Nephron progenitor cell (in vitro differentiated cells): ENCODE measurements at places on chromosomes 6 and 20.

DNA sequence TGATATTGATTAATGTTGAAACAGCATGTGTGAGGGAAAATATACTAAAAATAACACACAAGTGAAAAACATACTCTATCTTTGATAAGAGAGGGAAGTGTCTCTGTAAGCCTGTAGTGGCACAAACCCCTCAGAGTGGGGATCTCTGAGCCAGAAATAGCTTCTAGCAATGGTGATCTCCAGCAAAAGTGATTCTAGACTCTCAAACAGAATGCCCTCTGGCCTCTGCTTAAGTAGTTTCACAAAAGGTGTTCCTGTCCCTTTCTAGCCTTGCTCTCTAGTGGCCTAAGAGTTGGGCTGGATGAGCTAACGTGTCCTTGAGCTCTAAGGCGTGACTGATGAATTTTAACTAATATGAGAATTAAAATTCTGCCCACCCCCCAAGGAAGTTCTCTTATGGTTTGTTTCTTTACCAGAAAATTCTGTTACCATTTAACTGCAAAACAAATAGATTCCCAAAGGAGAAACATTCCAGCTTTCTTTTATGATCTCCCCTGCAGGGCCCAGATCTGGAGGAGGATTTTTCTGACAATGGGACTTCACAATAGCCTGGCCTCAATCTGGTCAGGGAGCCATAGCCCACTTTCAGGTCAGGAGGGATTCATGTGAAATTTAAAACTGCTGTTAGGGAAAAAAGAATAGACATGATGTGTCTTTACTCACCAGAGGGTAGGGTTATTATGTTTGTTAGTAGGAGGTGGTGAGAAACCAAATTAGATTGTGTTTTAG is 182.5 kb upstream of the LAMP5 start:
- no peak for DNase-seq

- DNase-seq, result no peak
Observed at GRCh38 chr20:51042657-51043247, 19.8 kb upstream of the KCNG1 start.

DNA sequence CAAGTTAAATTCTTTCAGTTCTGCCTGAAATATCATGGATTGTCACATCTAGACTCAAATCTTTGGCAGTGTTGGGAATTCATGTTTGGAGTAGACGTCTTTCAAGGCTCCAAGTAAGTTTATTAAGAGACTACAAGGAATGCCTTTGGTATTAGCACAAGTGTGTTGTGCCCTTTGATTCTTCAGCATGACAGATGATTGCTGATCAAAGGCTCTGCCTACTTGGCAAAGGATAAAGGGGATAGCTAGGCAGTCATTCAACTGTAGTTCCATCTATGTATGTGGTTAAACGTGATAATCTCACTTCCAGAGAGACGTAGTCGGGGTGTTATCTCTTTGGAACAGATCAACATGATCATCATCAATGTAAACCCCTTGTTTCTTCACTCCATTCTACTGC is 86.2 kb downstream of the SPTLC3 start:
- DNase-seq, result no peak

GRCh38 chr20:9441948-9442347 is 72.4 kb upstream of the LAMP5 start:
- DNase-seq, result no peak

DNA sequence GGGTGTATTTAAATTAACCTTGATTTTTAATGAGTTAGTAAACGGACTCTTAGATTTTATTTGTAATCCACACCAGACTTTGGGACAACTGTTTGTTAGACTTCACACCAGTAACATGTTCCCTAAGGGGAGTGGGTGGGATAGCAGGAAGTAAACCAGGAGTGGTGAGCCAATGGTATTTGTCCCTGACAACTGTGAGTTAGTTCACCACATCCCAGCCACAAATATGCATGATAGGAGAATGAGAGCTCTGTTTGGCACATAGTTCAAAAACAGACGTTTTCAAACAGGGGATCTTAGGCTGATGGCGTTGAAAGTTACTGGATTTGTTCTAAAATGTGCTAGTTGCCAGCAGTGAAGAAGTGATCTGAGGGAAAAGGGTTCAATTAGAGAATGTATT is 18.7 kb upstream of the COL10A1 start:
- no peak for DNase-seq

DNA sequence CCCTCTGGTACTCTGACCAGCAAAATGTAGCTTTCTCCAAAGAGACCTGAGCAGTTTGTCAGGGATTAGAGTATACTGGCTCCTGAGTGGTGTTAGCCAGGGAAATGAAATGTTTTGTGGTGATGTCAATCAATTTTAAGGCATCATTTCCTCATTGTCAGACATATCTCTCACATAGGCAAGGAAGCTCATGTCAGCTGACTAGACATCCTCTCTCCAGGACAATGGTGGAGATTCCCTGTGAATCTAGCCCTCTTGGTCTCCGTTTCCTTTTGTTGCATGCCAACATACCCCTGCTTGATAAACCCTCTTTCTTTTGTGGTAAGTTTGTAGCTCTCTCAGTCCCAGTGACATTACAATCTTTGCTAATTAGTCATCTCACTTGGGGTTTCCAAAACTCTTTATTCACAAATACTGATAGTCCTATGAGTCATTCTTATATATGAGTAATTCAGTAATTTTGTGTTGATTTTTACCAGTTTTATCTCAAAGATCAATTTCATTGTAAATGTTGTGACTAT is 135.6 kb upstream of the PTPRK start:
- DNase-seq, result no peak

DNA sequence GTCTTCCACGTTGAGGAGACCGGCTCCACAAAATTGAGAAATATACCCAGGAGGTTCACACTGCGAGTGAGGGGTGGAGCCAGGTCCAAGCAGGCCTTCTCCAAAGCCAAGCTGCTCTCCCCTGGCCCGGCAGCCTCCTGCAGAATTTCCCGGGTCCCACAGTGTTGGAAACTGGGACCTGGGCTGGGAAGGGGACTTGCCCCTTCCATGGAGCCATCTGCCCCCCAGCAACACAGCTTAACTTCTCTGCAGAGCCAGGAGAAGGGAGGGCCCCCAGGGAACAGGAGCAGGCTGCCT is 35.4 kb downstream of the MDFI start:
- DNase-seq, result no peak

- DNase-seq, result no peak
Observed at GRCh38 chr6:134221250-134221649, 96.7 kb downstream of the SGK1 start.
